Dermis blood vessel endothelial cell (primary cell): ENCODE measurements at places on chromosomes 7 and 10.

GRCh38 chr7:122858320-122858719 is 27.9 kb downstream of the CADPS2 start:
- DNase-seq: no peak

GRCh38 chr7:118040562-118040961 is 143.4 kb upstream of the LSM8 start:
- DNase-seq: no peak

GRCh38 chr7:35792873-35793489 is 7.9 kb upstream of the SEPTIN7 start:
- DNase-seq: peak; percentile 81

- no peak for DNase-seq
These were observed 91.4 kb upstream of the NEBL start for GRCh38 chr10:20988357-20988983.
